RPMI7951 (cell line): ENCODE measurements at places on chromosomes 7 and 10.

DNA sequence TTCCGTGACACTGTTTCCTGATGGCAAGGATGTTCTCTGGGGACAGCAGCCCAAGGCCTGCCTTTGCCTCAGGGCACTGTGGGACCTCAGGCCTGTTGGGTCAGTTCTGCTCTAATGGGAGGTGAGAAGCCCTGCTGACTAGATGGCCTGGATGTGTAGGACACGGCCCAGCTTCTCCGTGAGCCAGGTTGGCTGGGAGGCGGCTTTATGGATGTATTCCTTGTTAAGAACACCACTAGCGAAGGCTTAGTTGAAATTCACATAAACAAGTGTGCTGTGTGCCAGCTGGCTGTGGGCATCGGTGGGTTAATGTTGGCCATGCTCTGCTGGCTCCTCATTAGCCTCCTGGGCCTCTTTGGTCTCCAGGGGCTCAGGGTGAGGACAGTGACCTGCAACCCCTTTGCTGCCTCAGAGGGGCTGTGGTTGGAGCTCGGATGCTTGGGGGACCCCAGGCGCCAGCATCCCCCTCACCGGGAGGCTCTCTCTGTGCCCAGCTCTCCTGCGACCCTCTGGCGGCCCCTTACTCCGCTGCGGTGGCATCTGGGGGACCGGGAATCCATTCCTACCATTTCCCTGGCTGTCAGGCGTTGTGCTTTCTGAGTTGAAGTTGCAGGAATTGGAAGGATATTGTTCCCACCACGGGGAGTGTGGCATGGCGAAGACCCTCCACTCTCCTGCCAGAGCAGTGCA lies 22.8 kb upstream of the DPYSL4 start:
- no peak for DNase-seq

GRCh38 chr10:80458638-80459037 lies 4.5 kb downstream of the TSPAN14 start:
- no peak for DNase-seq

GRCh38 chr7:40922316-40922670 lies 780.6 kb downstream of the INHBA start:
- DNase-seq, result peak; percentile 94

DNA sequence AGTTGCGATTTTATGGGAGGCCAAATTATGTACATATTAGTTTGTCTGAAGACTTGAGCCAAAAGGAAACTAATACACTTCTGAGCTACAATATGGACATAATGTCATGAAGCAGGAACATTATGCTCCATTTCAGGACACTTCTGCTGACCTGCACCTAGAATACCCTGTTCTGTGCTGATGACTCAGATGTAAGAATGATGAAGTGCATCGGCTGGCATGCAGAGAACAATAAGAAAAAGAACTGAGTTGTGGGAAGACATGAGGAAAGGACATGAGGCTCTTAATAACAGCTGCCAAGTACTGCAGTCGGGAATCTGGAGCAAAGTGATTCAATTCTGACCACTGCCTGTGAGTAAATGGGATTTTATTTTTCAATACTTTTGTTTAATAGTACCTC lies 192.9 kb upstream of the VSTM2A start:
- peak; percentile 90 for DNase-seq

DNA sequence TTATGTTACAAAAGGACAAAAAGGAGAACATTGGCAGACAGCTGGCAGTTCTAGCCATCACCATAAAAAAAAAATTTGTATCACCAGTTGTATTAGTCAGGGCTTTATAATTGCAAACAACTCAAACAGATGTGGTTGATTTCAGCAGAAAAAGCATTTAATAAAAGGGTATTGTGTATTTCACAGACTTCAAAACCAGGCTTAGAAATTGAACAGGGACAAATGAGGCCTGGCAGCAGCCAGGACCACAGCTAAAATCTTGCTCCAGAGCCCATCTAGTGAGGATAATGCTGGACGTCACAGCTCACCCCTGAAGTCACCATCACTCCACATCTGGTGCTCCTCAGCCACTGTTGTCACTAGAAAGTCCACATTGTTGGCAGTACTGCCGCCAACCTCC lies 52.9 kb upstream of the CALD1 start:
- DNase-seq, result no peak

GRCh38 chr10:101749047-101750016 lies 26.6 kb downstream of the FGF8 start:
- DNase-seq, result no peak

DNA sequence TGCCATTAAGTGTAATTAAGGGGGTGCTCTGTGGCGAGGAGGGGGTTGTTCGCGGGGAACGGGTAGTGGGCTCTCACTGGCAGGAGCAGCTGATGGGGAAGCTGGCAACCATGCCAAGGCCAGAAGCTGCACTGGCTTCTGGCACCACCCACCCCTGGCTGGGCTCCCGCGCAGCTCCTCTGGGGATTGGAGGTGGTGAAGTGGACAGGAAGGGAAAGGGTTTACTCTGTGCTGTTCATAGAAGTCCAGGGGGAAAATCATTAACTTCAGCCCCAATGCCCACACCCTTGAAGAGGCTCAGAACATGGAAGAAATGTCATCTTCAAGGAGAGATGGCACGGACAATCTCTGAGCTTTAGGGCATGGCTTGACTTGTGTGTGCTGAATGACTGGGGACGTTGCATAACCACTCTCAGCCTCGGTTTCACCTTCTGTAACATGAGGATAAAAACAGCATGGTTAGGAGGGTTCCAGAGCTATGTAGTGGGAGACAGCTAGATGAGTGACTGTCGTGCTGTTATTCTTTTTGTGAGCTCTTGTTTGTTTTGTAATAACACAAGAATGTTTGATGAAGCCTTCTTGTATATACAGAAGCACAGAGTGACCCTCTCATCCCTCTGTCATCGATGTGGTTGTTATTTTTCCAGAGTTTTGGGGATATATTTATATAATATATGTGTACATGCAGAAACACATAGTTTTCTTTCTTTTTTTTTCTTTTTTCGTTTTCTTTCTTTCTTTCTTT lies 29.9 kb downstream of the KAZALD1 start:
- no peak for DNase-seq

- DNase-seq, result no peak
These were observed 146.2 kb downstream of the WDR37 start for GRCh38 chr10:1202343-1202742.

- peak; percentile 19 for DNase-seq
These were observed 72.1 kb downstream of the DNMBP start for GRCh38 chr10:99937630-99938029.

GRCh38 chr7:36775676-36776075 lies 51.4 kb upstream of the AOAH start:
- DNase-seq, result no peak

DNA sequence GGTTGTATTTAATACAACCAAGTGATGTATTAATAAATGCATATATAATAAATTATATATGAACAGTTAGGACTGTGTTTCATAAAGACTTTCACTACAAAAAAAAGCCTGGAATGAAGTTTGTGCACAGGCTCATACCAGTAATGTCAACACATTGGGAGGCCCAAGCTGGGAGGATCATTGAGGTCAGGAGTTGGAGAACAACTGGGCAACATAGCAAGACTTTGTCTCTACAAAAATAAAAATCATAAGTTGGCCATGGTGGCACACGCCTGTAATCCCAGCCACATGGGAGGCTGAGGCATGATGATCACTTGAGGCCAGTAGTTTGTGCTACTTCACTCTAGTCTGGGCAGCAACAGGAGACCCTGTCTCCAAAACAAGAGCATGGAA lies 15.8 kb upstream of the SVIL start:
- no peak for DNase-seq

DNA sequence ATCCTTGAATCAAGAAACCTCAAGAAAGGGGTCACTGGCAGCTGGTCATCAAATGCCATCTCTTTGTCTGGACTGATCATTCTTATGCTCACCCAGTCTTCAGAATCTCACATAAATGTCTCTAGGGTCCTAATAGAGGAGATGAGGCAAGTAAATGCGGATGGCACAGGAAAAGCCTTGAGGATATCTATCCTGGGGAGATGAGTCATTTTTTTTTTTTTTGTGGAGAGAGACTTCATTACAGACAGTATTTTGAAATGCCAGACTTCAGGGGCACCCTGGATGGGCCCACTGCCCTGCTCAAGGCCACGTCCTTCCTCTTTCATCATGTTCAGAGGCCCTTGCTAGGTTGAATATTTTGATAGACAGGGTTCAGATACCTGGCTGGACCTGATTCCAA lies 19.5 kb upstream of the PLPP4 start:
- DNase-seq, result peak; percentile 77

- no peak for DNase-seq
These were observed 3.6 kb downstream of the MICU1 start for GRCh38 chr10:72622271-72622670.

DNA sequence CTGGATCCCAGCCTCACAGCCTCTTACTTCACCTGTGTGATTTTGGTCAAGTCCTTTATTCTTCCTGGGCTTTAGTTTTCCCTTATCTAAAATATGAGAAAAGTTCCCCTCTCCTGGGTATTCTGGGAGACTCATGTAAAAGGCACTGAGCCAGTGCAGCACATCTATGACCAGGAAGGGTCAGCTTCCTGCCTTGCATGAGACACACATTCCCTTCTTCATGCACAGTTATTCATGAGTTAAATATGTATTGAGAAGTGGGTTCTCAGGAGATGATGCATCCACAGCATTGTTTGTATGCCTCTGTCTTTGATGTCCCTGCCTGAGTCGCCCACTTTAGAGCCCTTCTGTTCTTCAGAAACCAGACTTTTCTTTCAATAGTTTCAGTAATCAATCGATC lies 33.3 kb downstream of the EGFR start:
- peak; percentile 73 for DNase-seq

DNA sequence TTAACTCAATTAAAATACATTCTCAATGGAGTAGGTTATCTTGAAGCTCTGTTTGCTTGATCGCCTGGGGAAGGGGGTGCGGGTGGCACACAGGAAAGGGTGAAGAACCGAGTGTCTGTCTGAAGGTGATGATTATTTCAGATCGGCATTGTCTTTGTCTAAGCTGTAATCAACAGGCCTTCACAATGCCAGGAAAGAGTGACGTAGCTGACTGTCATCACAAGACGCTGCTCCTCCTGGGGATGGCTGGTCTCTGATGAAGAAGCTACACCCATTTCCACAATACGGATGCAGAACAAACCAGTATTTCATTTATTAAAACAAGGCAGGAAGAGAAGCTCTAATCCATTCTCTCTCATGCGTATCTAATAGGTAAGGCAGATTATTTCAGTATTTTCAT lies 19.4 kb downstream of the JCAD start:
- no peak for DNase-seq

DNA sequence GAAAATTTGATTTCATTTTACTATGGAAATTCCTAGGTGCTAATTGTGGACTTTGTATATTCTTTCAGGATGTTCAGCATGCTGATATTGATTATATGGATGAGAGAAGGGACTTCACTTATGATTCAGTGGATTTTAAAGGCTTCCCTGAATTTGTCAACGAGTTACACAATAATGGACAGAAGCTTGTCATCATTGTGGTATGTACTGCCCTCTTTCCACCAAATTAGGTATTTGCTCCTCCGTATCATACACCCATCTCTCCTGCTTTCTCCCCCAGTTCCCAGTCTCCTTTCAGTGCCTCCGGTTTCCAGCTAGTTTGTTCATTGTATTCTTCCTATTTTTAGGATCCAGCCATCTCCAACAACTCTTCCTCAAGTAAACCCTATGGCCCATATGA lies 34.6 kb downstream of the MGAM start:
- DNase-seq, result peak; percentile 29

DNA sequence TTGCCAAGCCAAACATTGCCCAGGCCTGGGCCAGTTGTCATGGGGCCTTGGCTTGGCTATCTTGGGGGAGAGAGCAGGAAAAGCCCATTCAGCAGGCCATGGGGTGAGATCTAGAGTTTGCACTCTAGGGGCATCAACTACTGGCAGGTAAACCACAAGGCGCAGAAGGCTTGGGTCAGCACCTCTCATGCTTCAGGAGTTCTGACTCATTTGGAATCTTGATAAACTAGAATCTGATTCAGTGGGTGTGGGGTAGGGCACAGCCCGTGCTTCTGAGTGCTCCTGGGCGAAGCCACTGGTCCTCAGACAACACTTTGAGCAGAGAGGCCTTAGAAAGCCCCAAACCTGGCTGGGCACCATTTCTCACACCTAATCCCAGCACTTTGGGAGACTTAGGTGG lies 81.1 kb downstream of the RGS10 start:
- DNase-seq, result no peak

GRCh38 chr7:24821045-24821753 lies 63.9 kb upstream of the GSDME start:
- DNase-seq, result peak; percentile 100

GRCh38 chr10:33434933-33435332 lies 100.5 kb upstream of the NRP1 start:
- DNase-seq, result peak; percentile 35

- no peak for DNase-seq
These were observed 365.1 kb downstream of the GRID1 start for GRCh38 chr10:86001521-86001920.

DNA sequence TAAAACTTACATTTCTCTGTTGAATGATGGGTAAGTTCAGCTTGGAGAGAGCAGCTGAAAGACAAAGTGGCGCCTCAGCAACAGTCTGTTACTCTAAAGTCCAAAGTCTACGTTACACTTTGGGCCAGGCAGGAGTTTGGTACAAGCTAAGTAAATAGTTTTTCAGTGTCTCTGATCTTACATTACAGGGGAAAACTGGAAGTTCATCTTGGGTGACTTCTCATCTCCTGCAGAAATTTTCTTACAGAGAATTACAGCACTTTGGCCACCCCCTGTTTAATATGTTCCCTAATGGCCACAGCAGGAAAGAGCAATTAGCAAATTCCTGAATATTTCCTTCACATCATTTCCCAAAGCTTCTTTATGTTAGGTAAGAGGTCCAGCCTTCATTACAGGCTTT lies 67.1 kb downstream of the ABCC2 start:
- DNase-seq, result no peak

DNA sequence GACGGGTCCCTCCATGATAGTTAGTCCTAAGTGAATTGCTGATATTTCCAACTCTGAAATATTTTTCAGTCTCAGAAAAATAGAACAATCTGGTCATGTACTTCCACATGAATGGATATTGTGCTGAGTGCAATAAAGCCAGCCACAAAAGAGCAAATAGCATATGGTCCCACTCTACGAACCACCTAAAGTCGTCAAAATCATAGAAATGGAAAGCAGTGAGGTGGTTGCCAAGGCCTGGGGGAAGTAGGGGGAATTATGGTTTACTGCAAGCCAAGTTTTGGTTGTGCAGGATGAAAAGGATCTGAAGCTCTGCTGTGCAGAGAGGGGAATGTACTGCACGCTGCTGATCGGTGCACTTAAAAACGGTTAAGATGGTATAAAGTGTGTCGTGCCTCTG lies 313.8 kb upstream of the ADARB2 start:
- no peak for DNase-seq

DNA sequence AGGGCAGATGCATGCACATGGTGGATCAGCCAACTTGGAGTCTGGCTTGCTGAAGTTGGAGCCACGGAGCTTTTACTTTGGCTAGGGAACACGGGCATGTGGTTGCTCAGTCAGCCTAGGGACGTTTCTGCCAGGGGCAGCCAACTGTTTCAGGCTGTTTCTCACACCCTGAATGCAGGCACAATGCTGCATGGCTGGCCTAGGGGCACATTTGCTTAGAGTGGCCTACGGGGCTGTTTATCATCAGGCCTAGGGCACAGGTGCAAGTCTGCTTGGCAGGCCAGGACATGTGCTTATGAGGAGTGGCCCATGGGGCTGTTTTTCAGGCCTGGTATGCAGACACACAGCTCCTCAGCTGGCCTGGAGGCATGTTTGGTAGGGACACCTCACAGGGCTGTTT lies 107.4 kb downstream of the GSAP start:
- DNase-seq, result no peak

- DNase-seq, result peak; percentile 43
These were observed 529.5 kb upstream of the FZD8 start for GRCh38 chr10:36171556-36171952.
